ENCODE measurements at places on chromosomes 4 and X.
A peak's percentile ranks its signal among the peaks of the same experiment; 100 is the strongest.

DNA sequence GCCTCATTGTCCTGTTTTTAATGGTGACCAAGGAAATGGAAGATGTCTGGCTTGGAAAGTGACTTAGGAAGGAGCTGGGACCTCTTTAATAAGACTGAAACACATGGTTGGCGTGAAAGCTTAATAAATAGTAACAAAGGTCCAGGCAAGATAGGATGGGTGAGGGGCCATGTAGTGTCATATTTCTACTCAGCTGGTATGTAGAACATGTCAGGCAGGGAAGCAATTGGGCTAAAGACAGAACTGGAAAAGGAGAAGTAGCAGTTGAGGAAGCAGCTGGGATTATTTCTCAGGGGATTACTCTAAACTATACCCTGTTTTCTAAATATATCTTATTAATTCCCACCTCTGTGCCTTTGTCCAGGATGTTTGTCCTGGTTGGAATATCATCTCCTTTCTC is 18.6 kb downstream of the ITGB1BP2 start:
- DNase-seq: peak; percentile 6

- DNase-seq: no peak
These were observed 10.5 kb downstream of the SEPTIN11 start for GRCh38 chr4:76960014-76960413.

DNA sequence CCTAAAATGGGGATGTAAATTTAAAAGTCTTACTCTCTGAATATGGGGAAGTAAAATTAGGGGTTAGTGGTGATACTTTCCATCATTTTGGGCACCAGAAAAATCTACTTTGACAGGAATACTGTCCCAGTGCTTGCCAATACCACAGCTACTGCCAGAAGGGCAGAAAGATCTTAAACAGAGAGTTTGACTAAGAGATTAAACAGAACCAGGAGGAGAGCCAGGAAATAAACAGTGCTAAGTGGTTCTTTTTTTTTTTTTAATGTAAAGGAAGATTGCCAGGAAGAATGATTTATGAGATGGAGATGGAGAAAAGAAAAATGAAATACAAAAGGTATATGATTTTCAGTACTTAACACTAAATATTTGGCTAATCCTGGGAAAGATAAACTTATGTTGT is 126.8 kb downstream of the RTL3 start:
- no peak for DNase-seq

- DNase-seq: no peak
These were observed 67.2 kb downstream of the MAP3K15 start for GRCh38 chrX:19448077-19448476.

GRCh38 chr4:16386711-16387320 is 160.5 kb upstream of the TAPT1 start:
- DNase-seq: no peak
